ENCODE measurements at places on chromosomes 7 and 10. TPM values are rescaled to one million over a fixed set of nuclear protein-coding genes. Genes with fewer than 3 reads are reported as not detected.

The OR2A1 gene
- polyA plus RNA-seq: not detected

The C10orf53 gene
- polyA plus RNA-seq: not detected

DNA sequence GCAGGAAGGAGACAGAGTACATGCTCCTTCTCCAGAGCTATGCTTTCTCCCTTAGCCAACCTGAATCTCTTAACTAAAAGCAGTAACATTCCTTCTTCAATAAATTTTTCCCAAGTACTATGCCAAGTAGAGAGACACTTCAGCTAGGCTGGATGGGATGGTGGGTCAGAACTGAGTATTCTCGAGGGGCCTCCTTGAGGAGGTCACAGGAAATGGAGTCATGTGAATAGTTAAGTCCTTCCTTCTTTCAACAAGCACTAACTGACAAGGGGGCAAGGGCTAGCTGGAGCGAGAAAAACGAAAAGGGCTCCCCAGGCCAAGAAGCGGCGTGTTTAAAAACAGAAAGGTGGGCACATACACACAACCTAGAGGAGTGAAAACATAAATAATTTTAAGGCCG is 5.5 kb downstream of the RSU1 start:
- no peaks in the 10 kb centered on the region for H3K27me3 ChIP-seq
- no peaks in the 10 kb centered on the region for H3K4me1 ChIP-seq
- H3K36me3 ChIP-seq: no peaks in the 10 kb centered on the region
- H3K4me3 ChIP-seq: no peak overlapping the region
- no peak for DNase-seq
- H3K27ac ChIP-seq: no peak overlapping the region

GRCh38 chr7:50068850-50069551 is 24.0 kb downstream of the ZPBP start:
- no peaks in the 10 kb centered on the region for H3K27me3 ChIP-seq
- peak overlapping the region; percentile 52 for H3K4me3 ChIP-seq
- H3K27ac ChIP-seq: no peak overlapping the region
- no peak for DNase-seq
- H3K4me1 ChIP-seq: no peaks in the 10 kb centered on the region

DNA sequence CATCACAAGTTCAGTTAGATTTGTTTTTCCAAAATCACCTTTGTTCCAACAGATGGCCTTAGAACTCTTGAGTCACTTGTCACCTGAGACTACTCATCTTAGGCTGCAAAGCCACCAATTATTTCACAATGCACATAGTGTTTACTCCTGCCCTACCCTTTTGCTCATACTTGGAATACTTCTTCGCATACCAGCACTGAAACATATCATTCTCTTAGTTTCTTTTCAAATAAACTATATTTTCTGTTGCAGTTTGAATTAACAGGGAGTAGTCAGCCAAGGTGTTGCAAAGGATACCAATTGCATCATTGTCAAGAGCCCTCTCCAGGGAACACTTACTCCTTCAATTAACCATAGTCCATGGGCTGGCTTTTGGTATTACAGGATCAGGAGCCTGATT is 71.0 kb downstream of the CASD1 start:
- no peaks in the 10 kb centered on the region for H3K4me1 ChIP-seq
- no peak overlapping the region for H3K4me3 ChIP-seq
- H3K27me3 ChIP-seq: no peaks in the 10 kb centered on the region
- H3K36me3 ChIP-seq: peaks cover 19% of the 10 kb centered on the region

The PLEKHS1 gene
- polyA plus RNA-seq: not detected

GRCh38 chr10:33016988-33017387 is 59.0 kb upstream of the ITGB1 start:
- H3K36me3 ChIP-seq: no peaks in the 10 kb centered on the region
- H3K4me1 ChIP-seq: no peaks in the 10 kb centered on the region
- H3K4me3 ChIP-seq: no peak overlapping the region
- no peaks in the 10 kb centered on the region for H3K27me3 ChIP-seq

GRCh38 chr7:84187087-84187805 is 7.3 kb downstream of the SEMA3A start:
- no peak overlapping the region for H3K4me3 ChIP-seq
- DNase-seq: no peak
- H3K27me3 ChIP-seq: no peaks in the 10 kb centered on the region
- H3K4me1 ChIP-seq: no peaks in the 10 kb centered on the region

DNA sequence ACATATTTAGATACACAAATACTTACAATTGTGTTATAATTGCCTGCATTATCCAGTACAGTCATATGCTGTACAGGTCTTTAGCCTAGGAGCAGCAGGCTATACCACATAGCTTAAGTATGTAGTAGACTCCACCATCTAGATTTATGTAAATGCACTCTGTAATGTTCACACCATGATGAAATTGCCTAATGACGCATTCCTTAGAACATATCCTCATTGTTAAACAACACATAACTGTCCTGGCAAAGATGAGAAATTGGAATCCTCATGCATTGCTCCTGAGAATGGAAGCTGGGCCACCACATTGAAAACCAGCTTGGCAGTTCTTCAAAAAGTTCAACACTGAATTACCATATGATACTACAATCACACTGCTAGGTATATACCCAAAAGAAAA is 1002.8 kb upstream of the CELF2 start:
- no peak overlapping the region for H3K27ac ChIP-seq
- H3K27me3 ChIP-seq: no peaks in the 10 kb centered on the region
- no peaks in the 10 kb centered on the region for H3K36me3 ChIP-seq
- H3K4me1 ChIP-seq: no peaks in the 10 kb centered on the region

- H3K4me1 ChIP-seq: peaks cover 19% of the 10 kb centered on the region
- no peak overlapping the region for H3K4me3 ChIP-seq
- no peaks in the 10 kb centered on the region for H3K36me3 ChIP-seq
- DNase-seq: no peak
- H3K27ac ChIP-seq: no peak overlapping the region
These were observed 2.9 kb upstream of the HKDC1 start for GRCh38 chr10:69217119-69217754.

- no peak for DNase-seq
- H3K36me3 ChIP-seq: peaks cover 47% of the 10 kb centered on the region
- peaks cover 6% of the 10 kb centered on the region for H3K4me1 ChIP-seq
- H3K27me3 ChIP-seq: no peaks in the 10 kb centered on the region
- H3K4me3 ChIP-seq: no peak overlapping the region
These were observed 3.9 kb downstream of the ASNS start for GRCh38 chr7:97868314-97868713.

DNA sequence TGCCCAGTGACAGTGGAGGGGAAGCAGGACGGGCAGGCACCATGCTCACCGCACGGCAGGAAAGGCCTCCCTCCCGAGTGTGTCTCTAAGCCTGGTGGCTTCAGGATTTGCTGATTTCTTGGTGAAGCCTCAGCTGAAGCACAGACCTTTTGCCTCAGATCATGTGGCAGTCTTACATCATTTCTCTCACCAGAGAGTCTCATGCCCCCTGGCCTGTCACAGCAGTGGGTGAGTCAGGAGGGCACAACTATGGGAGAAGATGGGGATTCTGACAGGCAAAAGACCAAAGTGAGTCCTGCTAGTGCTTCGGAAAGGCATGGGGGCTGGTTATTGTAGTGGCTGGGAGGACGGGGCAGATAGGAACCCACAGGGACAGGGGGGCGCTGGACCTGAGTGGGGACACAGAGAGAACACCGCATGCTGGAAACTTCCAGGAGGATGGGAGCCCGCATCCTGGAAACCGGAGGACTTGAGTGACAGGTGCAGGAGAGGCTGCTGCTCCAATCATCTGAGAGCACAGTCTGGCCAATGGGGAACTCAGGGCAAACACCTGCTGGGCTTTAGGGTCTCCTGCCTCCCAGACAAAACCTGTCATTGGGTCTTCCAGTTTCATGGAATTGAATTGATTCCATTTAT is 166.8 kb downstream of the ADARB2 start:
- H3K27ac ChIP-seq: no peak overlapping the region
- peaks cover 2% of the 10 kb centered on the region for H3K4me1 ChIP-seq
- no peaks in the 10 kb centered on the region for H3K36me3 ChIP-seq
- H3K27me3 ChIP-seq: no peaks in the 10 kb centered on the region

DNA sequence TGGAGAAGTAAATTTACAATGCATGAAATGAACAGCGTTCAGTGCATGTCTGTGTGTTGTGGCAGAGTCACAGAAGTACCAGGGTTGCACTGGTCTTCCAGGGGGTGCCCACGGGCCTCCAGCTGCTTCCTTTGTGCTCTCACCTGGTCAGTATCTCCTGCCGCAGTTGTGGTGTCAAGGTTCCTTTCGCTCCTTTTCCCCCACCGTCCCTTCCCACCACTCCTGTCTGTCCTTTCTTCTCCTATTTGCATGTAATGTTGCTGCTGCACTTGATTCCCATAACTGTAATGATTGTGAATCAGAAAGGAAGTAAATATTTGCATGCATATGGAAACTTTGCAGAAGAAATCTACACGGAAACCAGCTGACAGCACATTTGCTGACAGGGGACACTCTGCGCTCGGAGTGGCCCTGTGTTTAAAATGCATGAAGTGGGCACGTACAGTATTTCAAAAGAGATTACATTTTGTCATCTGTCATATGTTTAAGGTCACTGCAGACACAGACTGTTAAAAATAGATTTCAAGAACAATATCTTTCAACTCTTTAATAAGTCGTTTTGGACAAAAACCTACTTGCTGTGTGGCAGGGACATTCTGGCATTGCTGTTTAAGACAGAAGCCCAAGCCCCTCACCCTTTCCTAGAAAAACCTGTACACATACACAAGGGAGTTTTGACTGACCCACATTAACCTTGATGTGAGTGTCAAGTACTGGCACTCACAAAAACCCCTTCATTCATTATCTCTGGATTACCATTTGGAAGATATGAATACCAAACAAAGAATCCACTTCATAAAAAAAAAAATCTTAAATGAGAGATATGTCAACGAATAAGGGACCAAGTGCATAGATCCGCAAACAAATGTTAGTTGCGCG is 336.7 kb upstream of the KLF6 start:
- H3K36me3 ChIP-seq: no peaks in the 10 kb centered on the region
- H3K27ac ChIP-seq: no peak overlapping the region
- no peak overlapping the region for H3K4me3 ChIP-seq
- no peaks in the 10 kb centered on the region for H3K4me1 ChIP-seq

GRCh38 chr10:30847199-30847598 is 184.5 kb downstream of the ZNF438 start:
- no peaks in the 10 kb centered on the region for H3K36me3 ChIP-seq
- no peaks in the 10 kb centered on the region for H3K4me1 ChIP-seq
- H3K27ac ChIP-seq: no peak overlapping the region
- H3K4me3 ChIP-seq: no peak overlapping the region
- H3K27me3 ChIP-seq: no peaks in the 10 kb centered on the region

DNA sequence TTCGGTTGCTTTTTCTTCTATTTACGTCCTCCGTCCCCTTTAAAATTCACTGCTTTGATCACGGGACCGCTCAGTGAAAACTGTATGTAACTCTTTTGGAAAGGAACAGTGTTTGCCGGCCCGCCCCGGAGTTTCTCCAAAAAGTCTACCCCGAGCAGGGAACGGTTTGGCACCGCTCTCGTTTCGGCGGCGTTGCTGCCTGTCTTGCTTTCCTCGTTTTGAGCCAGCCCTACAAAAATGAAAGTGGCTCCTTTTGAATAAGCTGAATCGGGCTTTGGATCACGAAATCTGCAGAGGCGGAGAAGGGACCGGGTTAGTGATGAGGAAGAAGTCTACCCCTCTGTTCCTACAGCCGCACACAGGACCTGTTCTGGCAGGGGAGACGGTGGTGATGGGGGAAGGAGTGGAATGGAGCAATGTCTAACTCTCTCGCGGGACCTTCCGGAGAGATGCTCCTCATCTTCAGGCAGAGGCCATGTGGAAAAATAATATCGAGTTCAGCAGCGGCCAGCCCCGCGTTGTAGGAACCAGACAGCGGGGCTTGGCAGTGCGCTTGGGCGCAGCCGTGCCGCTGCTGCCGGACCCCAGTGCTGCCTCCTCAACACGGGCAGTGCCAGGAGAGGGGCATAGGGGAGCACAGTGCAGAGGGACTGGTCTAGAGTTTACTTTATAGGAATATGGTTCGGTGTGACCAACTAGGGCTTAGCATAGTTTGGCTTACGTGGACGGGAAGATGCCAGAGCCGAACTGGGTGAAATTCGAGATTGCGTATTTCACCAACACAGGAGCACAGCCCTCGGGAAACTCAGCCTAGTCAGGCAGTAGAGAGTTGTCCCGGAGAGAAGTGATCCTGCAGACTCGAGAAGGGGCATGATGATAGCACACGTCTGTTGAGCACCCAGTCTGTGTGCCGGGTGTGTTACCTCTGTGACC is 1.4 kb downstream of the HTRA1 start:
- H3K36me3 ChIP-seq: no peaks in the 10 kb centered on the region
- peak; percentile 56 for DNase-seq
- H3K27ac ChIP-seq: no peak overlapping the region
- H3K4me3 ChIP-seq: peak overlapping the region; percentile 65
- peaks cover 19% of the 10 kb centered on the region for H3K4me1 ChIP-seq

- H3K36me3 ChIP-seq: peaks cover 4% of the 10 kb centered on the region
- no peak overlapping the region for H3K27ac ChIP-seq
These were observed 103.5 kb downstream of the HIPK2 start for GRCh38 chr7:139674341-139674740.

The MGAM2 gene
- polyA plus RNA-seq: 0.02 TPM

GRCh38 chr7:47580811-47581331 is 1.0 kb downstream of the TNS3 start:
- H3K36me3 ChIP-seq: peaks cover 10% of the 10 kb centered on the region
- no peak for DNase-seq
- peaks cover 27% of the 10 kb centered on the region for H3K4me1 ChIP-seq
- H3K27ac ChIP-seq: peak overlapping the region; percentile 77

The PALD1 gene
- polyA plus RNA-seq: 0.16 TPM

The SPDYE2B gene
- not detected for polyA plus RNA-seq

- no peaks in the 10 kb centered on the region for H3K27me3 ChIP-seq
- H3K36me3 ChIP-seq: no peaks in the 10 kb centered on the region
- no peak for DNase-seq
- H3K27ac ChIP-seq: no peak overlapping the region
- H3K4me1 ChIP-seq: peaks cover 19% of the 10 kb centered on the region
These were observed 24.0 kb upstream of the DPYSL4 start for GRCh38 chr10:132162590-132163277.

All from SK-N-SH (cell line).